CD4-positive, alpha-beta T cell treated with Interleukin-1 beta for 1 hour (primary cell): ENCODE measurements at places on chromosomes 16 and 17.
A peak's percentile ranks its signal among the peaks of the same experiment; 100 is the strongest.

DNA sequence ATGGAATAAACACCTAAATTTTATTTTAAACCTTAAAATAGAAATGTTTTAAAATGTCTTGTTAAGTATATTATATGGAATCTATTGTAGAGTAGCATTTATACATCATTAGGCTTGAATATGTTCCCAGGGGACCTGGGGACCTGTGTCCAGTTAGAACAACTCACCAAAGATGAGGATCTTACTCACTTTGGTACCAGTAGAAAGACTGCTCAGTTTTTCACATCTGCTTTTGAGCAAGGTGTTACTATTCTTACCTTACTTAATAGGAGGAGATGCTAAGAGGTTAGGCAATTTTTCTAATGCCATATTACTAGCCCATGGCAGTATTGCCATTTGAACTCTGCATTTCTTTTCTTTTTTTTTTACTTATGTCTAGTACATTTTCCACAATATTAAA is 14.7 kb downstream of the STXBP4 start:
- DNase-seq = no peak

DNA sequence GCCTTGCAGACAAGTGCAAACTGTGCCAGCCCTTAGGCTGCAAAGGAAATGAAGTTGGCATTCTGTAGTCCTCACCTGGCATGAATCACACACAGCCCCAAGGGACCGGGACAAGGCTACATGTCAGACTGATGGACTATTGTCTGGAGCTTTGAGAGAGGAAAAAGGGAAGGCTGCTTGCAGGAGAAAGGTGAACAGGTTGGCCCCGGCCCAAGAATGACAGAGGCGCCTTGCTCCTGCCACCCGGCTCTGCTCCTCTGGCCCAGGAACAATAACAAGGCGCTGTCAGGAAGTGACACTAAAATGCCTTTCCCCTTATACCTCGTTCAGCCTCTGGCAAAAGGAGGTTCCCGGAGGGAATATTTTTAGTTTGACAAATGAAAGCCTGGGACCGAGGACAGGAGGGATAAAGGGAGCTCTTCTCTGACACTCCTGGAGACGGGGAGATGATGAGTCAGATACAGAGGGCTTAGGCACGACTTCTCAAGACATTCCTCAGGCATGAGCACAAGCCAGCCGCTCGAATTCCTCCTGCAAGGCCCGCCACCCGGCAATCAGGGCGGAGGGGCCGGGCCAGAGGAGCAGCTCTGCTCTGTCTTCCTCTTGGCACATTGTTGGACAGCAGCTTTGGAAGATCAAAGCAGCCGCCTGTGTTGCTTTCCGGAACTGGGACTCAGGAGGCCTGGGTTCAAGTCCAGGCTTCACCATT is 105.8 kb downstream of the NOG start:
- no peak for DNase-seq

GRCh38 chr16:66692341-66692740 is 4.2 kb downstream of the CMTM4 start:
- DNase-seq = no peak

DNA sequence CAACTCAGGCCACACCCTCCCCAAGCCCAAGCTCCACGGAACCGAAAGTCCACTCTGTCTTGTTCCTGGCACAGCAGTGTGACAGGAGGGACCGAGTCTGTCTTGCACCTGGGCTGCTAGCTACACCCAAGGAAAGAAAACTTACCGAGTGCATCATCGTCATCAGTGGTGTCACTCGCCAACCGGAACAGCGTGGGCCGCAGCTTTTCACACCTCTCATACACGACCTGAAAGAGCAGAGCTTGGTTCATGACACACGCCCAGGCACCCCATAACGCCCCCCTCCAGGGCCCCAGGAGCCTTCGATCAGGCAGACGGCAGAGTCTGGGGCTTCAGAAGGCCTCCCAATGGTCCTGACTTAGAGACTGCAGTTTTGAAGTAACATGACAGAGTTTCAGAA is 27.5 kb downstream of the GGA2 start:
- peak; percentile 72 for DNase-seq

- DNase-seq = no peak
Observed at GRCh38 chr16:22787466-22788192, 26.3 kb upstream of the HS3ST2 start.

GRCh38 chr16:75138636-75139035 is 9.7 kb upstream of the ZFP1 start:
- DNase-seq = no peak

DNA sequence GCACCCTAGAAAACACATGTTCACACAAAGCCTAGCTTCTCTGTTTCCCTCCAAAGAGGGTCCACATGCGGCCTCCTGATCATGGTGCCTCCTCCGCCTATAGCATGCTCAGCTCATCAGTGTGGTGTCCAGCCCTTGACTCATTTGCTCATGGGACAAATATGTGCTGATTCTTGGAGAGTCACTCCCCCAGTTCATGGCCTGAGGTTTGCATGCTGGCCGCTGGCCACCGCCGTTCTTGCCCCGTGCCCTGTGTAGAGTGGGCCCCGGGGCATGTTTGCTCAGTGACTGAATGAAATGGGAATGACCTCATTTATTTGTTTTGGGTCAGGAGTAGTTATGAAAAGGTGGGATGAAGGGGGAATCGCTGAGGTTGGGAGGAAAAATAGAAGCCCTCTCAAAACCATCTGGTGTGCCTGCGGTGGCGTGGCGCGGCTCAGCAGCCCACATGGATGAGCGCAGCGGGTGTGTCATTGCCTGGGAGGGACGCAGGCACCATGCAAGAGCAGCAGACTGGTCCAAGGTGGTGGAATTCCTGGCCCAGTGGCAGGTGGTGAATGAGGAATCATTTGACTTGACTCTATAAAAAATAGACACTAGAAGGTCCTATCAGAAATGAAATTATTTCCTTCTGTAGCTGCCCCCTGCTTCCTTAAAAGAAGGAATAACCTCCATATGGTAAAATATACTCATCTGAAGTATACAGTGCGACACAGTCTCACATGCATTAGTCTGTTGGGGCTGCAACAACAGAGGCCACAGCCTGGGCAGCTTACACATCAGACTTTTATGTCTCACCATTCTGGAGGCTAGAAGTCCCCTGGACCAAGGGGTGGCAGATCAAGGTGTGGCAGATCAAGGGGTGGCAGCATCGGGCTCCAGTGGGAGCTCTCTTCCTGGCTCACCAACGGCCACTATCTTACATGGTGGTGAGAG is 31.7 kb downstream of the CRISPLD2 start:
- DNase-seq = no peak

- DNase-seq = no peak
Observed at GRCh38 chr17:17416400-17417360, 60.1 kb upstream of the MED9 start.

DNA sequence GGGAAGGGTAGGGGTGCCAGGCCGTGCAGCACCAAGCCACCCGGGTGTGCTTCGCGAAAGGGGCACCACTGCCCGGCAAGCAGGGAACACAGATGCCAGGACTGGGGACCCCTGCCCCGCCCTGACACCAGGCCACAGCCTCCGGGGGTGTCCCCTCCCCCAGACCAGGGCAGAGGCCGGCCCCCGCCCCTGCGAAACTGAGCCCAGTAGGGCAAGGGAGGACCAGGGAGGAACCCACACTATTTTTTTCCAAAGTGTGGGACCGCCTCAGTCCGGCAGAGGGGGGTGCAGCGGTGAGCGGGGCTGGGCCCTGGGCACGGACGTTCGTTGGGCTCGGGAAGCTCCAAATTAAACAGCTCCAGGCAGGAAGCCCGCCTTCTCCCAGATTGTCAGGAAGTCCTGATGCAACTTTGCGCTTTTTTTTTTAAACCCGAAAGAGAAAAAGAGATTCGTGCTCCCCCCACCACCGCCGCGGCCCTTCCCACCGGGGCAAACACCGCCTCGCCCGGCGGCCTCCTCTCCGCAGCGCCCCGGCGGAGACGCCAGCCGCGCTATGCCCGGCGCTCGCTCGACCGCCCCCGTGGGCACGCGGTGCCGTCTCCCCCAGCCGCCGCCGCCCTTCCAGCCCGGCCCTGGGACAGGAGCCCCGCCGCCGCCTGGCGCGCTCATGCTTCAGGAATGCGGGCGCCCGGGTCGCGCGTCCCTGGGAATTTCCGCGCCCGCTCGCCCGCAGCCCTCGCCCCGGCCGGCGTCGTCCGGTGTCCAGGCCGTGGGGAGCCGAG is 755 bp downstream of the PIEZO1 start:
- peak; percentile 41 for DNase-seq

DNA sequence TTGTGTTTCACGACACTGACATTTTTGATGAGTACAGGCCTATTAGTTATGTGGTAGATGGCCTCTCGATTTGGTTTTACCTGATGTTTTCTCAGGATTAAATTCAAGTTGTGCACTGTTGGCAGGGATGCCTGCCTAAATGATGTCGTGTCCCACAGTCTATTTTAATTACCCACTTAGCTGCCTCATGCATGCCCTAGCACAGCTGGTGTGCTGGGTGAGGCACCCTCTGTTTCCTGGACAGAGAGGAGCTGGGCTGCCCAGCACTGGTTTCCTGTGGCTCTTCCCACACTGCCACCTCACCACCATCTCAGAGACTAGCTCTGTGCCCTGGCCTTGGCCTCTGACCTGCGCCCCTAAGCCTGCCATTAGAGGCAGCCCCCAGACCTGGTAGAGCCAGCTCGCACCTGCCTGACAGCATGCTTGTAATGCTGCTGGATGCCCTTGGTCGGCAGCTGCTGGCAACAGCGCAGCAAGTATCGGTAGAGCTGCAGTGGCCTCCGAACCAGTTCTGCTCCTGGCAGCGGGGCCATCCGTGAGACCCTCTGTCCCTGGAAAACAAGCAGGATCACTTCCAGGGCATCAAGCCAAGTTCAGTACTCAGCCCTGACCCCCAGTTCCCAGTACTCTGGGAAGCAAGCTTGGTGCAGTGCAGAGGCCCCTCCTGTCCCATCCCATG is 10.9 kb downstream of the LYRM9 start:
- no peak for DNase-seq

- DNase-seq = no peak
Observed at GRCh38 chr17:75897160-75898019, 639 bp upstream of the TRIM65 start.

- no peak for DNase-seq
Observed at GRCh38 chr17:66557200-66557599, 254.8 kb downstream of the PRKCA start.

GRCh38 chr16:54454616-54455015 is 168.0 kb upstream of the IRX3 start:
- DNase-seq = no peak

- DNase-seq = no peak
Observed at GRCh38 chr17:76090517-76091129, 11.6 kb downstream of the ZACN start.

DNA sequence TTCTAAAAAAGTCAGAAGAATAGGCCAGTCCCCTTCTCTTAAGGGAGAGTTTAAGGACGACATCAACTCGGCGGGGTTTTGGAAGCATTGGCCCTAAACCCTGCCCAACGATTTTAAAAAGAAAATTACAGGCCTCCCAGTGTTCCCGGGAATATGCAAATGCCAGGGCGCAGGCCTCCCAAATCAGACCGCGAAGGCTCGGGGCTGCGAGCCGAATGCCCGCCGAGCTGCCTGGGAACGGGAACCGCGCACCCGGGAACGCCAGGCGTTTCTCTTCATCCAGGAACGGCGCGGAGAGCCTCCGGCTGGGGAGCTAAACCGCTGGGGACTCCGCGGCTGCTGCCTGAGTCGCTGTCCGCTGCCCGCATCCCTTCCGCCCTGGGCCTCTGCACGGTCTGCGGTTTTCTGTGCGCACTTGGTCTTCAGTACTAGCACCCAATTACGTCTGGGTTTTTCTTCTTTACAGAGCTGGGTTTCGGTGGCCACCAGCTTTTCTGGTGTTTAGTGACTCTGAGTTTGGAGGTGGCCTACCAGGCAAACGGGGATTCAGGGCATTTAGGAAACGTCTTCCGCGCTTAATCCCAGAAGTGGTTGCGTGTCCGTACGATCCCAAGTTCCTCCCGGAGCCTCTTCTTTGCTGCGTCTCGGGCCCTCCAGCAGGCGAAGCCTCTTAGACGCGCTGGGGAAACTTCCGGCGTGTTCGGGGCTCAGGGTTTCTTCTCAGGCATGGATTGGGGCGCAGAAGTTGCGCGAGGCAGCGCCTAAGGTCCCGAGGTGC is 5.7 kb downstream of the IRX5 start:
- DNase-seq = no peak

DNA sequence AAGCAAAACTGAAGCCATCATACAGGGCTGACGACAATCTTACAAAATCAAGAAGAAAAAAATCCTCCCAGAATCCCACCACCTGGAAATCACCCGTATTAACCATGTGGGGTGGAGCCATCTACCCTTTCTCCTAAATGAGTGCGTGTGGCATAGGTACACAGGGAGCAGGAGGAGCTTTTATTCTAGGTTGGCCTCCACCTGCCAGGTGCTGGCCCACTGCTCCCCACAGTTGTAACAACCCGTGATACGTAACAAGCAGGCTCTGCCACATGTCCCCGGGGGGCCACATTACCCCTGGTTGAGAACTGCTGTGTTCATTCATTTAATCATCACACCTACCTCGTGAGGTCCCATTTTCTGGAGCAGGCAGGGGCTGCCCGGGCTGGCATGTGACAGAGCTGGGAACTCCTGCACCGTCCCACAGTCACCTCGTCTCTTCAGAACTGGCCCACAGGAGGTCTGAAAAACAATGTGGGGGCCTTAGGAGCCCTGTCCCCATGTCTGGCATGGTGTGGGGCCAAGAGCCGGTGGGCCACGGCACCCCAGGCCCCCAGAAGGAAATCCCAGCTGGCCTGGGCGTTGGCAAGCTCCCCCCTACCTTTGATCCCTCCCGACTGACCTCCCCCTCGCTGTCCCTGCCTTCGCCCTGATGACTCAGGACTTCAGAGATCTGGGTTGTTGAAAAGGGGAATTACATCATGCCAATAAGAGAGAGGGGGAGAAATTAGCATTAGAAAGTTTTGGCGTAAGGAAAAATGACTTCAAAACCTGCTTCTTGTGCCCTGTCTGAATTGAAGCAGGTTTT is 12.9 kb downstream of the CMIP start:
- DNase-seq = no peak

DNA sequence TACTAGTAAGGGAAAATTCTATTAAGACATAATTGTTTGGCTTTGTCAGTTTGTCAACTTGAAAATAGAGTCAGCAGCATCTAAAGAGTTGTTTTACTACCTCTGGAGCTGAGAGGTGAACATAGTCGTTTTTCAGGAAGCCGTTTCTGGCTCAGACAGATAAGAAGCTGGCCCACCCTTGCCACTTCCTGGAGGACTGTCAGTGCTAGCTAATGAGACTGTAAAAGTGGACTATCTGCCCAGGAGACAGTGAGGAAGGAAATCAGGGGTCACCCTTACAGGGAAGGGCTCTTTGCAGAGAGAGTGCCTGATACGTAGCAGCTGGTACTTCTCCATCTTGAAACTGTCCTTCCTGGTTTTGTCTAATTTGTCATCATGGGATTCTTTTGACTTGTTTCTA is 328.7 kb downstream of the WWOX start:
- DNase-seq = no peak
